ENCODE measurements at places on chromosomes 12 and 14.

DNA sequence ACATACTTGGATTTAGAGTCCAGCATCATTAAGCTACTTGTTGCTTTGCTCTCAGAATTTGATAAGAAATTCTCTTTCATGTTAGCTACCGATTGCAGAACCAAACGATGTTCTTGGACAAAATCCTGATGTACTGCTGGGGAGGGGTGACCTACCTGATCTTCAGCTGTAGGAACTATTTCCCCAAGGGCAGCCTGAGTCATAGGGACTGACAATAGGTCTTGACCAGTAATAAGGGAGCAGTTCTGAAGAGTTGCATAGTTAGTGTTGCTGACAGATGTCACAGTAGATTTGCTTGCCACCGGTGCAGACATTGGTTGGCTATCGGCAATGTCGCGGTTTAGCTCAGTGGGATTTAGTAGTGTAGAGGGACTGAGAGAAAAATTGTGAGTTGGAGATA lies 10.6 kb downstream of the SIX4 start:
- no peak for DNase-seq

- no peak for DNase-seq
Observed at GRCh38 chr14:71538938-71539649, 393.1 kb upstream of the RGS6 start.

DNA sequence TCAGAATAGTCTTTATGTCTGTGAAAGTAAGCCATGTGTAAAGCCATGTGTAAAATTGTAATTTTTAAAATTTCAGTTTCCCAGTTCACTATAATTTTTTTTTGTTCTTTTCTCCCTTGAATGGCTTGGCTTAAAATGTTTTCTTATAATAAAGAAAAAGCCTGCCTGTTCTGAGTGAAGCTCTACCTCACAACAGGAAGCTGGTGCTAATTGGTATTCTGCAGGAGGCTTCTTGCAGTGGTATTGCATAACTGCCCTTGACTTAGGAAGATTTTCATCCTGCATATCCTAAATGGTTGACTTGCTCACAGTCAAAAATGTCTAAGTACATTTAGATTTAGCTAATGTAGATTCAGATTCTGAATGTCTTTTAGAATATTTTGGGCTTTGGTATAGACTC lies 49.5 kb downstream of the ATP2A2 start:
- DNase-seq: no peak

GRCh38 chr12:97629382-97629781 lies 166.8 kb downstream of the RMST start:
- no peak for DNase-seq

- DNase-seq: no peak
Observed at GRCh38 chr14:58863661-58864345, 226.0 kb downstream of the DACT1 start.

DNA sequence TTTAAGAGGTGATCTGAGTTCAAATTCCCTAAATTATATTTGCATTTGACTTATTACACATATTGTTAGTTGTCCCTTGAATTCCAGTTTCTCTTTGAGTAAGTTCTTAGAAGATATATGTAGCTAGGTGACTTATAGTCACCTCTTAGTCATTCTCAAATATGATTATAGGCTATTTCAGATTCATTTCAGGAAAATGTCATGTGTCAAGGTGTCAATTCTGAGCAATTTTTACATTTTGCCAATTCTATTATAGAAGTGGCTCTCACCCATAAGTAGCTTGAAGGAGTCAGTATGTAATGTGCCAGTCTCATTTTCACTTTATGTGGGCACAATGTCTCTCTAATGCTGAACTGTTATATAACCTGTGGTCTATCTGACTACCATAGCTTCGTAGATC lies 623.4 kb downstream of the DIO2 start:
- no peak for DNase-seq

DNA sequence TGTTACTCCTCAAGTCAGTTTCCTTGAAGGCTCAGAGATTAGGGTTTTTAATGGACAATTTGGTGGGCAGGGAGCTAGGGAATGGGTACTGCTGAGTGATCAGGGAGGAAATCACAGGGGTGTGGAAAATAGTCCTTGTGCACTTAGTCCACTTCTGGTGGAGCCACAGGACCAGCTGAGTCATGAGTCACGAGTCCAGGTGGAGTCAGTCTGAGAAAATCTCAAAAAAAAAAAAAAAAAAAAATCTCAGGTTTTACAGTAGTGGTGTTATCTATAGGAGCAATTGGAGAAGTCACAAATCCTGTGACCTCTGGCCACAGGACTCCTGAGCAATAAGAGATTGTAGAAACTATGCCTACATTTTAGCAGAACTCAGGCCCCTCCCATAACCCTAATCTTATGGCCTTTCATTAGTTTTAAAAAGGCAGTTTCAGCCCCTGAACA lies 28.2 kb upstream of the AMN1 start:
- DNase-seq: no peak

GRCh38 chr12:92362785-92363184 lies 217.1 kb upstream of the BTG1 start:
- DNase-seq: no peak

- no peak for DNase-seq
Observed at GRCh38 chr12:45402288-45402687, 186.4 kb downstream of the ANO6 start.

DNA sequence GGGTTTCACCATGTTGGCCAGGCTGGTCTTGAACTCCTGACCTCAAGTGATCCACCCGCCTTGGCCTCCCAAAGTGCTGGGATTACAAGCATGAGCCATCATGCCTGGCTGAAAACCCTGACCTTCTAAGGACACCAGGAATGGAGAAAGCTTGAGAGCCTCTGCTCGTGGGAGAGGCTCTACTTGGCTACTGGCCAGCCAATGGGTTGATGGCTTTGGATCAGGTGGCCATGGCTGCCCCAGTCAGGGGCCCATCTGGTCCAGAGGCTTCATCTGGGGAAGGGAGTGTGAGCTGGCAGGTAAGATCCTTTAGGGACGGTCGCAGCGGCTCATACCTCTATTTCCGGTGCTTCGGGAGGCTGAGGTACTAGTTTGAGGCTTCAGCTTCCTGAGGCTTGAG lies 42.5 kb upstream of the PPP1CC start:
- no peak for DNase-seq

GRCh38 chr12:51630256-51630880 lies 39.3 kb downstream of the SCN8A start:
- no peak for DNase-seq

- DNase-seq: no peak
Observed at GRCh38 chr14:71049435-71050133, 142.3 kb downstream of the PCNX1 start.

Data from central memory CD4-positive, alpha-beta T cell (primary cell).